BE2C (cell line): ENCODE measurements at places on chromosomes 2 and 18.
A peak's percentile ranks its signal among the peaks of the same experiment; 100 is the strongest.

DNA sequence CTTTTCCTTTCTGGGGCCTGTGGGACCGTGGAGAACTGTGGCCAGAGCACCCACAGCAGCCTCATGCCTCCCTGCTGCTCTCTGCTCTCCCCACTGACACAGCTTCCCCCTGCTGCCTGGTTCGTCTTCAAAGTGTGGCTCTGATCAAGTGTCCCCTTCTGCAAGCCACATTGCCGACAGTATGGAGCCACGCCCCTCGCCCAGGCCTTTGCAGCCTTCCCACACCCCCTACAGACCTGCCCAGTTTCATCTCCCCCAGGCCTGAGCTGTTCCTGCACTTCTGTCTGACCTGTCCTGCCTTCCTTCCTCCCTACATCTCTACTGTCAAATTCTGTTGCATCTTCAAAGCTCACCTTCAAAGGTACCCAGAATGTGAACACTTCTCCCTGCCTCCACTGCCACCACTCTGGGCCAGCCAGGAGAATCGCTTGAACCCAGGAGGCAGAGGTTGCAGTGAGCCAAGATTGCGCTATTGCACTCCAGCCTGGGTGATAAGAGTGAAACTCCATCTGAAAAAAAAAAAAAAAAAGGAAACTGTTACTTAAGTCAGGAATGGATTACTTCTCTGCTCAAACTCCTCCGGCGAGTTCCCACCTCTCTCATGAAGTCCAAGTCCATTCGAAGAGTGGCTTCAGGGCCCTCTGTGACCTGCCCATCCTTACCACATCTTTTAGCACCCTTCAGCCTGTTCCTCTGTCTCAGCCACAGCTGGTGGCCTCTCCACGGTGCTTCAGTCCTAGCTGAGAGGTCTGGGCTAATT lies 29.0 kb upstream of the CATIP start:
- DNase-seq: no peak

DNA sequence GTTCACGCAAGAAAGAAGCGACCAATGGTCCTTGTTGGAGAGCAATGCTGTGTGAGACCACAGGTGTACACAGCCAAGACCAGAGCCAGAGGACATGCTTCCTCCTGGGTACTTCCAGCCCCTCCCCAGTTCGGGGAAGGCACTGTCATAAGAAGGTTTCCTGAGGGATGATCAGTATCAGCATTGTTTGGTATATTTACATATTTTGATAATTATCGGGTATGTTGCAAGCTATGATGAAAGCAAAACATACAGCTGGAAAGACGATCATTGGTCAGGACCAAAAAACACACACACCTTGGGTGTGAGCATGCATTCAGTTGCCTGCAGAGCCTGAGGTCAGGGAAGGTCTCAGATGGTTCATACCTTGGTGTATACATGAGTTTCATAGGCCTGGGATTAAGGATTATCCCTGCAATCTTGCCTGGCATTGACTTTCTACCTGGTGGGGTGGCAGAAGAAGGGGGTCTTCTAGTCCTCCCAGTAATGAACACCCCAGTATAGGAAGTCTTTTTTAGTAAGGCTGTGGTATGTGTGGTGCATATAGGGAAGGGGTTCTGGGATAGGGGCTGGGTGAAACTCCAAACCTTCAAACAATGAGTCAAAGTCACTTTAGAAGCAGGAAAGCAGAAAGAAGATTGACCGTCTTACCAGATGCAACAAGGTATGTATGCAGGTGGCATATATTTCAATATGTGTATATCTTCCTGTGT lies 2.9 kb downstream of the SERPINB2 start:
- DNase-seq: no peak

DNA sequence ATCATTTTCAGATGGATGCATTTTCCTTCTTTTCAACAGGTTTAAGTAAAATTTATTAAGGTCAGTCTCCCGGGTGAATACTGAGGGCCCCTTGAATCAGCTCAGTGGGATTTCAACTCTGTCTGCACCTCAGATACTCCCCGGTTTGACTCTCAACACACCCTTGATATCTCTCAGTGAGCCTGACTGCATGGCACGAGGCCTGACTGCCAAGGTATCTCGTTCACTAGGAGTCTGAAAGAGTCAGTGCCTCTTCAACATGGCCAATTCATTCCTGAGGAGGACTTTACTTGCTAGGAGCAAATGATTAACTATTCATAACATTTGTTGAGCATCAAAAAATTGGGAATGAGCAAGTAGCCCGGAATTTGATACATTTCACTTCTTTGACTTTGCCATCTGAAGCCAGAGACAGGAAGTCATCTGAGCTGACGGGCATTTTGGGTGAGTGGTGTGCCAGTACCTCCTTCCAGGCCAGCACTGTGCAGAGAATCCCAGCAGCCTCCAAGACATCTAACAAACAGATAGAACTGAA lies 81.0 kb downstream of the VAPA start:
- DNase-seq: no peak

- DNase-seq: no peak
These were observed 48.2 kb downstream of the SLC66A3 start for GRCh38 chr2:11203480-11203879.

DNA sequence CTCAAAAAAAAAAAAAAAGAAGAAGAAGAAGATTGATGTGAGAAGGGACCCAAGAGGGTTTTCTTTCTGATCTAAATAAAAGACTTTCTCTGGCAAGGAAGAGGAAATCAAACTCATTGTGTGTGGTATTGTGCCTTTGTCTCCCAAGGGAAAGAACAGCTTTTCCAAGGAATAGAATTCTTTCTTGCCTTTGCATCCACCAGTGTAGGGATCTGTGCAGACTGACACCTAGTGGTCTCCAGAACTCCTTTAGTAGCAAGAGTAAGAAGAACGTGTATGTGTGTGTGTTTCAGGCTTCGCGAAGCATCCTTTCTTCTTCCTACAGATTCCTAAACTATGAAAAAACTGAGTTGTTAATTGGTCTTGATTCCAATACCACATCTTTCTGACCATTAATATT lies 33.5 kb upstream of the CRIM1 start:
- DNase-seq: no peak

GRCh38 chr2:149167941-149168340 lies 129.4 kb downstream of the LYPD6B start:
- no peak for DNase-seq

- no peak for DNase-seq
These were observed 10.8 kb downstream of the SIX3 start for GRCh38 chr2:44952143-44952805.

DNA sequence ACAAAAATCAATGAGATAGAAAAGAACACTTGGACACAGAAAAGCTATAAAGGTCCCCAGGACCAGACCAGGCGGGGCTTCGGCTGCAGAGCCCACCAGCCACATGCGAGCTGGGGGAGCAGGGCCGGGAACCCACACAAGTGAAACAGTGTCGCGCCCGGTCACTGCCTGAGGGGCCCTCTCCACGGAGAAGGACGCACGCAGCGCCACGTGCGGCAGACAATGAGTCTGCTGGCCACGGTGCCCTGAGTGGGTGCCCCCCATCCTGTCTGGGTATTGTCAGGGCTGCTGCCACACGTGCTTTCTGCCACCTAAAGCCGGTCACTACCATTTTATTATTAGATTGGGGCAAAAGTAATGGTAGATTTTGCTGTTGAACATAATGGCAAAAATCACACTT lies 207.9 kb upstream of the HDAC4 start:
- DNase-seq: no peak

- DNase-seq: peak; percentile 58
These were observed 600 bp downstream of the RALB start for GRCh38 chr2:120253021-120253882.

DNA sequence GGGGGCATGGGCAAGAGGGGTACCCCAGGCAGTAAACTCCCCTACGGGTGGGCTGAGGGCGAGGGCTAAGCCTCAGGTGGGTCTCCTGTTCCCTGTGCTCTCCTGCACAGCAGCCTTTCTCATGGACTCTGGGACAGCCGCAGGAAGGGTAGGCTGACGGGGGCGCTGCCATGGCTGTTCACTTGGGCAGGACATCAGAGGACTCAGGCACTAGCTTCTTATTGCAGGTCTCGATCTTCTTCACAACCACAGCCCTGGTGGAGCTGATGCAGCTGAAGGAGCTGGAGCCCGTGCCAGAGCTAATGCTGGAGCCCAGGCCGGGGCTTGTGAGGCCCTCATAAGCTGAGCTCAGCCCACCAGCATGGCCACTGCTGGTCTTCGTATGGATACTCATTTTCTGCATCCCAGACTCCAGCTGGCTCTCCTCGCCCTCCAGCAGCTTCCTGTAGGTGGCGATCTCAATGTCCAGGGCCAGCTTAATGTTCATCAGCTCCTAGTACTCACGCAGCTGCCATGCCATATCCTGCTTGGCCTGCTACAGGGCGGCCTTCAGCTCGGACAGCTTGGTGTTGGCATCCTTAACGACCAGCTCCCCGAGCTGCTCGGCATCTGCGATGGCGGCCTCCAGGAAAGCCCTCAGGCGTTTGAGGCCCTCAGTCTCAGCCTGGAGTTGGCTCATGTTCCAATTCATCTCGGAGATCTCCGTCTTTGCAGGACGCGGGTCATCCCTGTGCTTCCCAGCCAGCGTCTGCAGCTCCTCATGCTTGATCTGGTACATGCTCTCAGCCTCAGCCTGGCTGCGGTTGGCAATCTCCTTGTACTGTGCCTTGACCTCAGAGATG lies 359.8 kb upstream of the SETBP1 start:
- DNase-seq: no peak

DNA sequence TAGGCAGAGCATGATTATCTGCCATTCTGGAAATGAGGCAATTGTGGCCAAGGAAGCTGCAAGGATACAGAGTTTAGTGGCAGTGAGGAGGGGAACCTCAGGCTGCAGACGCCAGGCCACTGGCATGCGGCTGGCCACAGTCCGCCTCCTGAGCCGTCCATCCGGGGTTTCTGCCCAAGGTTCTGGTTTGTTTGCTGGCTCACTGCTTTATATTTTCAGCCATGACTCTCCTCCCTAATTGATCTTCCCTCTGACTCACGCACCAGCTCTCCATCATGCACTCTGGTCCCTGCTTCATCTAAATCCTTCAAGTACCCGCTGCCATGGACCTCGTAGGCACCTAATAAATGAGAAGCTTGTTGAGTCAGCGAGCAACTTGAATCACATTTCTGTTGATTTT lies 107.8 kb upstream of the REV1 start:
- DNase-seq: no peak

DNA sequence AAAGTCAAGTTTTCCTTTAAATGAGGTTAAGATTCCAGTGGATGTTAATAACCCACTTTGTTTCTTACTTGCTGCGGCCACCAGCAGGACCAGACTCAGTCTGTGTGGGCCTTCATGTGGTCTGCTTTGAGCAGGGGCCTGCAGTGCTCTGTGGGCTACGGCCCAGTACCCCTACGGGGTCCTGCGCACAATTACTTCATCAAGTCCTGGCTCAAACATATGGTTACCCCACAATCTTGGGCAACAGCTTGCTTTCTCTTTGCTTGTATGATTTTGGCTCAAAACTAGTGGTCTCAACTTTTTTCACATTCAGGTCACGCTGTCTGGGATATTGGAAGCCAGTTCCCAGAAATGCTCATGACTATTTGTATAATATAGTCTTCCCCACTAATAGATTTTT lies 64.2 kb downstream of the PTPN2 start:
- DNase-seq: no peak

- DNase-seq: peak; percentile 76
These were observed 85.3 kb upstream of the EFEMP1 start for GRCh38 chr2:56008661-56009431.

DNA sequence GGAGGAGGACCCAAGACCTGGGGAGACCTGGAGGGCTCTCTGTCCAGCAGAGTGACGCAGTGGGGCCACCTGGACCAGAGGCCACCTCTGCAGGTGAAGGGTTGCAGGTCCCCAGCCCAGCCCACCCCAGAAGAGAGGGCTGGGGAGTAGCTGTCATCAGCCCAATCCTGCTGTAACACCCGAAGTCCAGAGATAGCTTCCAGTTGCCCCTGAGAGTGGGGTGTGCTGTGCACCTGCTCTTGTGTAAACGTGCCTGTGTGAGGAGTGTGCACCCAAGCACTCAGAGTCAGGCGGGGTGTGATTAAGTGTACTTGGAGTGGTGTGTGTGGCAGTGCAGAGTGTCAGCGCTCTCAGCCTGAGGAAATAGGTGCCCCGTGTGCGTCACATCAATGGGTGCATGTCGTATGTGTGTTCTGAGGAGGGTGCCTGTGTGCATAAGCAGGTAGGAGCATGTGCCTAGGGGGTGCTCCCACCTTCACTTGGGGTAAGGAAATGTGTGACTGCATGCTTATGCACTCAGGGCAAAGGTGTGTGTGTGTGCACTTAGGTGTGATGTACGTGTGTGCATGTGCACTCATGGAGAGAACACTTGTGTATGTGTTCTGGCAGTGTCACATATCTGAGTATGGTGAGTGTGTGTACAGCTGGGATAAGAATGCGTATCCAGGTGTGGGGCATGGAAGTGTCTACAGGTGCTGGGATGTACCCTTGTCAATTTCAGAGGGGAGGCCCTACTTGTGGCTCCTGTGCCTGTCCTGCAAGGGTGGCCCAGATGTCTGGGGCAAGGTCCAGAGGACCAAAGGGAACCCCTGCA lies 672 bp downstream of the ATP6V1B1 start:
- no peak for DNase-seq

DNA sequence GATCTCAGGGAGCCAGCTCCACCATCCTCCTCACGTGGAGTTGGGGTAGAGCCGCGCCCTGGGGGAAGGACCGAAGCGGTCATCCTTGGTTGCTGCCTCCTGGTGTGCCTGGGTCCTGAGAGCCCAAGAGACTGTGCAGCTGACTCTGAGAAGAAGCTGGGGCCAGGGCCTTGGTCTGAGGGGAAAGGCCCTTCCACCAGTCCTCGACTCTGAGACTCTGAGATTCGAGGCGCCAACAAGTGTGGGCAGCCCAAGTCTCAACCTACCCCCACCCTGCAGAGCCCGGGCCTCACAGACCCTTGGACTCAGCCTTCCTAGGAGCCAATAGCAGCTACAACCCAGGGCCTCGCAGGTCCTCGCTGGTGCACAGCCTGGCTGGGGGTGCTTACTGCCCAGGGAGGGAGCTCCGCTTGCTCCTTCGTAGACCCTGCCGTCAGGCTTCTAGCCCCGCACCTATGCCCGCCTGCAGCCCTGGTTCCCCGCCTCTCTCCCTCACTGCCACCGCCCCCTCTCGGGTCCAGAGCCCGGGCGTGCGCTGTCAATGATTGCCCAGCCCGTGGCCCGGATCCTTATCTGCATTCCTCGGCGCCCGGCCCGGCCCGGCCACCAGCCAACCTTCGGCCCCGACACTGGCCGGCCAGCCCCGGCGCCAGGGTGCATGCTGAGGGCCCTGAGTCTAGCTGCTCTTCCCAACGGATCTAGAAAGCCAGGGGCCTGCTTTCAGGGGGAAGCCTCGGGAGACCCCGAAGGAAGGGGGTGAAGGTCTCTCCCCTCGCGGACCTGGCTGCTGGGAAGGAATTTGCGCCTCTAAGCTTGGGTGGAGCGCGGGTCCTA lies 2.0 kb downstream of the IHH start:
- no peak for DNase-seq

- DNase-seq: no peak
These were observed 54.3 kb upstream of the LPIN2 start for GRCh38 chr18:3067165-3067661.

- DNase-seq: no peak
These were observed 1785.0 kb upstream of the LRRTM1 start for GRCh38 chr2:82089518-82089917.

DNA sequence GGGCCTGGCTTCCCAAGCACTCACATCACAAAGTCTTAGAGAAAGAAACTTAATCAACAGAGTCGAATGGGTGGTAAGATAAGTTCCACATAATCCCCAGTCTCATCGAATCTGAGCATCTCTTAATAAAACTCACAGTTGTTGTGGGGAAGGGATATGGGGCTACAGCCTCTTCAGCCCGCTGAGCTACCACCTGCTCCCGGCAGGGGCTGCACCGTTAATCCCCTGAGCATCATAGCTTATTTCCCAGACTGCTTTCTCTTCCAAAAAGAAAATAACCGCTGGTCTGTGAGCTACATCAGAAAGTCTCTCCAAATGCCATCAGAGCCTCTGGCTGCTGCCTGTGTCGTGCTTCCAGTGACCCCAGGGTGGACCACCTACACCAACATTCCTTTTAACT lies 139.4 kb upstream of the CELF4 start:
- DNase-seq: no peak
